ENCODE measurements at places on chromosomes 11 and 22.

DNA sequence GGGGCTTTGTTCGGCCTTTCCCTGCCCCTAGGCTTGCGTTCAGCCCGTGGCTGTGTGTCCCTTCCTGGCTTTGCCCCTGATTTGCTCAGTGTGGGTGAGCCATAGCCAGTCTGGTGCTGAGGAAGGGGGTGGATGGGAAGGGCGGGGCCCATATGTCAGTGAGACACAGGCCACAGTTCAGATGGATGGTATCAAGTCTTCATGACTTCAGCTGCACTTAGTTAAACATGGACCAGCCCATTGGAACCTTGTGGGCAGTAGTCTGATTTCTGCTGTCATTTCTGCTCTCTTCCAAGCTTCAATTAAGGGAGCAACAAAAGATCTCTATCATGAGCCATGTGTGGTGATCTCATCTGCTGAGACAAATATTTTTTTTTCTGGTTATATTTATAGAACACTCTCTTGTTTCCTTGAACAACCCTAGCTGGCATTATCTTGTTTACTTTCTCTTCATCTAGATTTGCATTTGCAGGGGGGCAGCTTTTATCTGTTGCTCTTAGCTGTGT, 21.6 kb upstream of the PEX26 start:
- DNase-seq, result no peak

GRCh38 chr11:11915625-11916024, 73.9 kb downstream of the USP47 start:
- no peak for DNase-seq

- DNase-seq, result no peak
These were observed 601 bp upstream of the LRP4 start for GRCh38 chr11:46918788-46919513.

- no peak for DNase-seq
These were observed 54.3 kb downstream of the BCR start for GRCh38 chr22:23234409-23235161.

GRCh38 chr22:49770547-49771265, 57.0 kb downstream of the BRD1 start:
- DNase-seq, result no peak
